Osteoblast (primary cell): ENCODE measurements at places on chromosomes 16 and 17. TPM values are rescaled to one million over a fixed set of nuclear protein-coding genes. Genes with fewer than 3 reads are reported as not detected.
A peak's percentile ranks its signal among the peaks of the same experiment; 100 is the strongest.

GRCh38 chr16:2815299-2815771, 1.7 kb upstream of the PRSS21 start:
- DNase-seq = peak; percentile 74
- H3K4me1 ChIP-seq = no peaks in the 10 kb centered on the region
- H3K4me3 ChIP-seq = no peak overlapping the region
- no peaks in the 10 kb centered on the region for H3K36me3 ChIP-seq
- no peak overlapping the region for H3K27ac ChIP-seq

DNA sequence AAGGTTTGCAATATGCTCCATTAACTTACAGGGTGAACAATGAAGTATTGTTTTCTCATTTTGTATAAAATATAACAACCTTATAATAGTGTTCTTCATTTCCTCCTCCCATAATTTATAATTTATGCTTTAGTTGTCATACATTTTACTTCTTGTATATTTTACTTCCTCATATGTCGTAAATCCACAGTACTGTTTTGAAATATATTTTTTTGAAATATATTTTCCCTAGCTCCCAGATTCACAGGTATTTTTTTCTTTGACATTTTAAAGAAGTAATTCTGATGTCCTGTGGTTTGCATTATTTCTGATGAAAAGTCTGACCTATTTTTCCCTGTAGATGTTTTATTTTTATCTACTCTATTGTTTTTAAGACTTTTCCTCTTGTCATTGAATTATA, 52.7 kb downstream of the VMP1 start:
- no peaks in the 10 kb centered on the region for H3K27me3 ChIP-seq
- no peak for DNase-seq

GRCh38 chr16:4317532-4318450, 1.9 kb downstream of the GLIS2 start:
- H3K27me3 ChIP-seq = no peaks in the 10 kb centered on the region
- peak overlapping the region; percentile 89 for H3K4me3 ChIP-seq
- H3K27ac ChIP-seq = peak overlapping the region; percentile 60
- peaks cover 40% of the 10 kb centered on the region for H3K4me1 ChIP-seq
- no peaks in the 10 kb centered on the region for H3K36me3 ChIP-seq

DNA sequence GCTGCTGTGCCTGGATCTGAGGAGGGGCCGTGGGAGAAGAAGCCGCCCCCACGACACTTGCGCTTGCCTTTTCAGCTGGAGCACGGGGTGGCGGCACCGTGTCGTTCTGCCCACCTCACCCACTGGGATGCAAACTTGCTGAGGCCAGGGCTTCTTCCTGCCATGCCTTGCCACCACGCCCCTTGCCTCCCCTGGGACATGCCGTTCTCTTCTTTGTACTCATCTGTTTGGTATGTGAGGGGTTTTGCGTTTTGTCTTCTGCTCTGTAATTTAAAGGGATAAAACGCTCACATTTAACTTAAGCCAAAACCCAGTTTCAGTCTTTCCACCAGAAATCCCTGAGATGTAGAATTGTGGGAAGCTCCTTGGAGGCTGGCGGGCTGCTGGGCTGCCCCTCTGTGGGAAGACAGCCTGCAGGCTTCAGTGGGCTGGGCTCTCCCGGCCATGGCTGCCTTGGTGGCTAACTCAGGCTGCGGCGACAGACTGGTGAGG, 180.2 kb downstream of the RPTOR start:
- peak overlapping the region; percentile 83 for H3K27ac ChIP-seq
- H3K36me3 ChIP-seq = no peaks in the 10 kb centered on the region
- H3K27me3 ChIP-seq = no peaks in the 10 kb centered on the region
- DNase-seq = peak; percentile 91

DNA sequence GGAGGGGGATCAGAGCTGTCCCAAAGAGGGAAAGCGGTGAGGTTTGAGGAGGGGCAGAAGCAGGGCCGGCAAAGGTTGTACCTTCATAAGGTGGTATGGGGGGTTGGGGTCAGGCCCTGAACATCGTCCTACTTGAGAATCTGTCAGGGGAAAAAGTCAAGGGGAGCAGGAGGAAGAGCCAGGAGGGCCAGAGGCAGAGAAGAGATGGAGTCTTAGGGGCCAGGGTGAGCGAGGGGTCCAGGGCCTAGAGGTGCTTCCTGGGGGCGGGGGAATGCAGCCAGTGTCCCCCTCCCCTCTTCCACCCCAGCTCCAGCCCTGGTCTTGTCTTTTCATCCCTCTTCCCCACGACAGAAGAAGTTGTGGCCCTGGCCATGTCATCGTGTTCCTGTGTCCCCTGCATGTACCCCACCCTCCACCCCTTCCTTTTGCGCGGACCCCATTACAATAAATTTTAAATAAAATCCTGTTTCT, 1.3 kb upstream of the PRRT2 start:
- H3K36me3 ChIP-seq = peaks cover 18% of the 10 kb centered on the region
- no peaks in the 10 kb centered on the region for H3K27me3 ChIP-seq
- DNase-seq = no peak
- peak overlapping the region; percentile 76 for H3K4me3 ChIP-seq
- H3K27ac ChIP-seq = peak overlapping the region; percentile 65
- H3K4me1 ChIP-seq = peaks cover 54% of the 10 kb centered on the region

DNA sequence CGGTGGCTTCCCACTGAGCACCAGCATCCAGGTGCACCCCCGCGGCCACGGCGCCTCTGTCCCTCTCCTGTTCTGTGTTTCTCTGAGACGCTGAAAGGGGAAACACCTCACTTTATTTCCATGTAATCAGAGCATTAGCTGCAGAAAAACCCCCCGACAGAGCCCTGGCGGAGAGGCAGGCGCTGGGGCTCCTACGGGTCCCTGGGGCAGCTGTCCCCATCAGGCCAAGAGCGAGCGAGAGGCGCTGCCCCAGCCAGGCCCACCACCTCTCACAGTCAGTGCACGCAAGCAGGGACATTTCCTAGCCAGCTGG, 27.1 kb upstream of the CHMP6 start:
- peaks cover 14% of the 10 kb centered on the region for H3K27me3 ChIP-seq
- H3K4me3 ChIP-seq = no peak overlapping the region
- H3K4me1 ChIP-seq = peaks cover 11% of the 10 kb centered on the region
- no peaks in the 10 kb centered on the region for H3K36me3 ChIP-seq
- no peak overlapping the region for H3K27ac ChIP-seq
- DNase-seq = no peak

GRCh38 chr16:85098565-85098964, 13.7 kb downstream of the CIBAR2 start:
- no peaks in the 10 kb centered on the region for H3K36me3 ChIP-seq
- H3K4me3 ChIP-seq = no peak overlapping the region
- H3K4me1 ChIP-seq = no peaks in the 10 kb centered on the region
- peaks cover 40% of the 10 kb centered on the region for H3K27me3 ChIP-seq
- H3K27ac ChIP-seq = no peak overlapping the region

GRCh38 chr16:66199189-66199588, 167.3 kb upstream of the CDH5 start:
- no peaks in the 10 kb centered on the region for H3K27me3 ChIP-seq
- no peak overlapping the region for H3K4me3 ChIP-seq
- H3K36me3 ChIP-seq = no peaks in the 10 kb centered on the region
- peaks cover 6% of the 10 kb centered on the region for H3K4me1 ChIP-seq
- H3K27ac ChIP-seq = no peak overlapping the region
- no peak for DNase-seq

DNA sequence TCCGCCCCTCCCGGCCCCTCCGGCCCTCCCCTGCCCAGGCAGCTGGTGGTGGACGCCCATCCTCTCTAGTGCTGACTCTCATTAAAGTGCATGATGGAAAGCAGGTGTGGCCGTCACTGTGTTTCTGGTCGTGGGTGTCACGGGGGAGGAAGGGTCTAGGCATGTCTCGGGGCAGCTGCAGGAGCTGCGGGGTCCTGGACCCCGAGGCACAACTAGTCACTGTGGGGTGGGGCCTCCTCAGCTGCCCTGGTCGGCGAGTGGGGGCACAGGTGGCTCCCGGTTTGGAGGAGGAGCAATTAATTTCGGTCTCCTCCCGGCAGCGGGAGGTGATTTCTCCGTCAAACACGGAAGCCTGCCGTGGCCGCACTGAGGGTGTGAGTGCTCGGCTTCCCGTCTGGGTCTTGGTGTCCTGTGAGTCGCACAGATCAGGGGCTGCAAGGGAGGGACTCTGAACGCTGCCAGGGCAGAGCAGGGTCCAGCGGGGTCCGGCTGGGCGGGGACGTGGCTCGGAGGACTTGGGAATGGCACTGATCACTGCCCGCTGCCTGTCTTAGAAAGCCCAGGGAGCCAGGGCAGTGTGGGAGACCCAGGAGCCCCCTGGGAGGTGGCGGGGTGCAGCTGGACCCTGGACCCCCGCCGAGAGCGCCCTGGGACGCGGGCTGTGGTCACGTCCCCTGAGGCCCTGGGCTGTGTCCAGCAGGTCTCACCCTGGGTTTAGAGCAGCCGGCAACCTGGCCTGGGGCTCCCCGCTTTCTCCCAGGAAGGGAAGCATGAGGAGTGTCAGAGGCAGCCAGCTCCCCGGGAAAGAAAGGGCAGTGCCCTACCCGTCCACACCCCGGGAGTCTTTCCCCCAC, 3.3 kb downstream of the TPSD1 start:
- no peaks in the 10 kb centered on the region for H3K4me1 ChIP-seq
- no peak overlapping the region for H3K4me3 ChIP-seq
- no peak overlapping the region for H3K27ac ChIP-seq
- DNase-seq = peak; percentile 86
- H3K27me3 ChIP-seq = peaks cover 29% of the 10 kb centered on the region

- H3K27ac ChIP-seq = no peak overlapping the region
- no peaks in the 10 kb centered on the region for H3K27me3 ChIP-seq
- peaks cover 16% of the 10 kb centered on the region for H3K4me1 ChIP-seq
- no peak overlapping the region for H3K4me3 ChIP-seq
These were observed 37.1 kb downstream of the LCMT1 start for GRCh38 chr16:25148568-25149215.

DNA sequence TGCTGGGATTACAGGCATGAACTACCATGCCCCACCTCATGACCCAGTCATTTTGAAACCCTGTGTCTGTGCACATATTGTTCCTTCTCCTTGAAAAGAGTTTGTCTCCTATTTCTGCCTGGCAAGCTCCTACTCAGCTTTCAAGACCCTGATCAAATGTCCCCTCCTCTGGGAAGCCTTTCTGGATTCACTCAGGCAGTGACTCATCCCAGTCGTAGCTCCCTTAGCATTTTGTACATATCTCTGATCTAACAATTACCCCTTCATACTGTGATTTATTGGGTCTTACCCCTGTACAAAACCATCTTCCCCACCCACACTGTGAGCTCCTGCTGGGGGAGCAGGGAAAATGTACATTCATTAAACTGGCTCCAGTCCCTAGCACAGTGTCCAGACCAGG, 18.1 kb upstream of the ABCC12 start:
- H3K4me1 ChIP-seq = no peaks in the 10 kb centered on the region
- no peak overlapping the region for H3K27ac ChIP-seq
- no peak for DNase-seq
- H3K36me3 ChIP-seq = no peaks in the 10 kb centered on the region
- H3K4me3 ChIP-seq = no peak overlapping the region

DNA sequence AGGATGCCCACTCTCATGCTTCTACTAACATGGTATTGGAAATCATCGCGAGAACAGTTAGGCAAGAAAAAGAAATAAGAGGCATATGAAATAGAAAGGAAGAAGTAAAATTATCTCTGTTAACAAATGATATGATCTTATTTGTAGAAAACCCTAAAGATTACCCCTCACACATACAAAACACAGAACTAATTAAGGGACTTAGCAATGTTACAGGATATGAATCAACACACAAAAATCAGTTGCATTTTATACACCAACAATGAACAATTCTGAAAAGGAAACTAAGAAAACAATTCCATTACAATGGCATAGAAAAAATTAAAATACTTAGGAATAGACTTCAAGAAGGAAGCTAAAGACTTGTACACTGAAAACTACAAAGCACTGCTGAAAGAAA, 2.7 kb upstream of the CAPNS2 start:
- H3K27me3 ChIP-seq = no peaks in the 10 kb centered on the region
- no peaks in the 10 kb centered on the region for H3K36me3 ChIP-seq
- no peak for DNase-seq
- no peak overlapping the region for H3K27ac ChIP-seq
- no peak overlapping the region for H3K4me3 ChIP-seq

DNA sequence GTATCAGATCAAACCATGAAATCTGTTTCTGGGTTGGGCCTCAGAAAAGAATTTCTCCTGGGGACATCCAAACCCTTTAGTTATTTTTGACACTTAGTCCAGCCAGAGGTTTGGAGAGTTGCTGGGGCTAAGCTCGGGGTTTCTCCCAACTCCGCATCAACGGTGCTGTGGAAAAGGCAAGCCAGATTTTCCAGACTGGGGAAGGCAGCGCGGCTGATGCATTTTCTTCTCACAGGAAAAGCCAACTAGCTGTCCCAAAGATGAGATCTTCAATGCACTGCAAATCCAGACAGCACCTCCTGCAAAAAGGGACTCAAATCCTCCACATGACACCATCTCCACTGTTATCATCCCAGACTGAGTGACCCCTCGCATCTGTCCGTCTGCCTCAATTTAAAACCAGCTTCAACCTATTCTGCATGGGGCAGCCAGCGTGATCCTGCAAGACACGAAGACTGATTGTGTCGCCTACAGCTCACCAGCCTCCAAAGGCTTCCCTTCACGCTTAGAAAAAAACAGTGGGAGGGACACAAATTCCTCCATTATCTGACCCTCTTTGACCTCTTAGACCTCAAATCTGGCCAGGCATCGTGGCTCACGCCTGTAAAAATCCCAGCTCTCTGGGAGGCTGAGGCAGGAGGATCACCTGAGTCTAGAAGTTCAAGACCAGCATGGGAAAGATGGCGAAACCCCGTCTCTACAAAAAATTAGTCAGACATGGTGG, 62.0 kb downstream of the GAS7 start:
- DNase-seq = no peak
- no peaks in the 10 kb centered on the region for H3K27me3 ChIP-seq
- no peaks in the 10 kb centered on the region for H3K36me3 ChIP-seq
- no peak overlapping the region for H3K27ac ChIP-seq
- peaks cover 8% of the 10 kb centered on the region for H3K4me1 ChIP-seq

GRCh38 chr17:28053725-28054124, 11.2 kb downstream of the NLK start:
- no peak overlapping the region for H3K4me3 ChIP-seq
- H3K36me3 ChIP-seq = no peaks in the 10 kb centered on the region
- H3K4me1 ChIP-seq = peaks cover 11% of the 10 kb centered on the region
- no peak for DNase-seq
- H3K27ac ChIP-seq = no peak overlapping the region
- H3K27me3 ChIP-seq = no peaks in the 10 kb centered on the region

CCDC200 gene
- not detected in 2 replicates for total RNA-seq

DNAH3 gene
- not detected in 2 replicates for total RNA-seq

MT3 gene
- total RNA-seq = not detected in 2 replicates

CX3CL1 gene
- total RNA-seq = under 0.01 TPM in 1 of 2 replicates, not detected in the other

NAA38 gene
- 25.3 and 29.7 TPM in 2 replicates for total RNA-seq

RNF157 gene
- total RNA-seq = 0.29 and 0.36 TPM in 2 replicates

CDT1 gene
- 2.9 TPM in 2 replicates for total RNA-seq

ANTKMT gene
- total RNA-seq = 20.9 and 21.7 TPM in 2 replicates

GRIN2C gene
- total RNA-seq = 0.29 and 0.72 TPM in 2 replicates

ITGAX gene
- total RNA-seq = under 0.01 and 0.36 TPM in 2 replicates

SPATA22 gene
- 0.29 and 2.2 TPM in 2 replicates for total RNA-seq

SYCE1L gene
- total RNA-seq = not detected in 2 replicates

SLC35G6 gene
- total RNA-seq = not detected in 2 replicates

PRMT7 gene
- total RNA-seq = 35.4 and 36.9 TPM in 2 replicates

ABCA6 gene
- 30.4 and 31.8 TPM in 2 replicates for total RNA-seq

MT1A gene
- 0.59 TPM in 1 of 2 replicates, not detected in the other for total RNA-seq
